ENCODE measurements at places on chromosomes 2 and 18.

DNA sequence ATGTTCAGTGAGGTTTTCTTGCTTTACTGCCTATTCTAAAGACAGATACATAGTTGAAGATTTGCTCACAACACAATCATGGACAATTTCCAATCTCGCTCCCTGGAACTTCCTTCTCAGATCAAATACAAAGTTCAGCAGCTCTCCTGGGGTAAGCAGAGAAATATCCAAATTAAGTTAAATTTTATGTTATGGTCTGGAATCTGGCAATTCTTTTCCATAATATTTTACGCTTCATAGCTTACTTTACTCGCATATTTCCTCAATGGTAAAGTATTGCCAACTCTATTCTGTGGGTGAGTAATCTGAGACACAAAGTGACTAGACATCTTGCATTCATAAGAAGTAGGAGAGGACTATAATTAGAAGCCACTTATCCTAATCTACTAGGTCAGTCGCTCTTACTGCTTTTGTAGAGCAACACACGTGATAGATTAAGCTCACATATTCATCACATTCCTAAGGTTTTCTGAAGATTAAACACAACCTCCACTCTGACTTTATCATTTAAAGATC, 529.4 kb downstream of the CCDC85A start:
- DNase-seq, result peak; percentile 73

- DNase-seq, result no peak
These were observed 98.6 kb upstream of the NCK2 start for GRCh38 chr2:105645938-105646773.

DNA sequence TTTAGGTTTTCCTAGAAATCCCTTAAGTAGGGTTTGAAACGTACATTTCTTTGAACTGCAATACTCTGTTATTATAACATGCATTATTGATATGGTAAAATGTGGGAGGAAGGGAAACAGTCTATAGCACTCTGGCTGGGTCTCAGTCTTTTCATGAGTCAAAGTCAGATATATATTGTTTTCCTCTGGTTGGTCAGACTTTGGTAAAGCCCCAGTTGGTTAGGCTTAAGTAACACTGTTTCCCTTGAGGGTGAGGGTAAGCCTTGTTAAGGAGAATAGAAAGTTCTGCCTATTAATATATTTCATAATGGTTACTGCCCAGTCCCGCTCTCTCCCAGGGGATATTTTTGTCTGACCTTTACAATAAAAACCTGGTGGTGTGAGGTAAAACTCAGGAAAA, 44.7 kb upstream of the TNP1 start:
- DNase-seq, result no peak

GRCh38 chr2:67311536-67311935, 85.6 kb upstream of the ETAA1 start:
- peak; percentile 92 for DNase-seq

- DNase-seq, result no peak
These were observed 28.0 kb downstream of the PLB1 start for GRCh38 chr2:28523902-28524301.

DNA sequence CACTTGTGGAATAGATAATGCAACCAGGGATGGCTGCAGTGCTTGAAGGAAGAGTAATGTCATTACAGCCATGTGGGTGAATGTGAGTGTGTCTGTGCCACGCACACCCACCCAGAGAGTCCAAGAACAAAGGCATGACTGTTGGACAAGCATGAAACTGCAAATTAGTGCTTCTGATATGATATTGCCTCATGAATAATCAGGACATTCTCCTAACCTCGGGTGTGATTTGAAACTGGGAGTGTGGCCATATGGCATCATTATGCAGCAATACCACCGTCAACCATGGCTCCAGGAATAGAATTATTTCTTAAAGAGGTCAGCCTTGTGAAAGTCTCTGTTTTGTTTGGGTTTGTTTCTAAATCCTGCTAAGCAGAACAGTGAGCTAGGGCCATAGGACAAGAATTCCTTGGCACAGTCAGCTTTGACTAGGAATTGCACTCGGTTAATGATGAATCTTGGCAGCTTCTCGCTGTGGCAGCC, 678.0 kb upstream of the RAB6C start:
- DNase-seq, result no peak

DNA sequence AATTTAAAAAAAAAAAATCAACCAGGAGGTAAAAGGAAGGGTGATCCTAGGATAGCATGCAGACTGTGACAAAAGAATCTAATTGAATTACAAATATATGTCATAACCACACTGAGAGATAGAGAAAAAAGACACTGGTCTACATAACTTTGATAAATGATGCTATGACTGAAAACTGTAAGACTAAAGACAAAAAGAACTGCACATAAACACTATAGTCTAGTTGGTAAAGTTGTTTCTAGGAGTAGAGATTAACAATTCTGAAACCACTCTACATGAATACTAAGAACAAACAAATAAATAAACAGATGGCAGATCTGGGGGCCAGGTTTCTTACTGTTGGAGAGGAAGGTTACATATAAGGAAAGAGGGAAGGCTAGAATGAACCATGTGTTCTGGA, 14.6 kb upstream of the CHAC2 start:
- DNase-seq, result no peak

GRCh38 chr2:76946631-76947145, 575.5 kb downstream of the LRRTM4 start:
- DNase-seq, result no peak

- no peak for DNase-seq
These were observed 81.3 kb upstream of the PIK3C3 start for GRCh38 chr18:41873730-41874129.

DNA sequence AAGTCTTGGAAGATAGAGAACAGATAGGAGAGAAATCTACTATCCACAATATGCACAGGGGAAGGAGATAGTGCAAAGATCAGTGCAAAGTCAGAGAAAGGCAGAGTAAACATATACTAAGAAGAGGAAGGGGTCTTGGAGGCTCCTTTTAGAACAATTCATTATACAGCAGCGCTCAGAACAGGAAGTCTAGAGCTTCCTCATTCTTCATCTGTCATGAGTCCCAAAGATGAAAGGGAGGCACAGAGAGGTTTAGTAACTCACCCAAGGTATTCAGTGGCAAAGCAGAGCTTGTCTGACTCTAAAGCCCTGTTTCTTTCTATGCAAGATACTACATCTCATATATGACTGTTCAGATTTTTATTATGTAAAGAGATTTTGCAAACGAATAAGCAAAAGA, 1.4 kb downstream of the SP110 start:
- DNase-seq, result peak; percentile 9

- DNase-seq, result no peak
These were observed 24.9 kb upstream of the CD8A start for GRCh38 chr2:86815611-86816010.

DNA sequence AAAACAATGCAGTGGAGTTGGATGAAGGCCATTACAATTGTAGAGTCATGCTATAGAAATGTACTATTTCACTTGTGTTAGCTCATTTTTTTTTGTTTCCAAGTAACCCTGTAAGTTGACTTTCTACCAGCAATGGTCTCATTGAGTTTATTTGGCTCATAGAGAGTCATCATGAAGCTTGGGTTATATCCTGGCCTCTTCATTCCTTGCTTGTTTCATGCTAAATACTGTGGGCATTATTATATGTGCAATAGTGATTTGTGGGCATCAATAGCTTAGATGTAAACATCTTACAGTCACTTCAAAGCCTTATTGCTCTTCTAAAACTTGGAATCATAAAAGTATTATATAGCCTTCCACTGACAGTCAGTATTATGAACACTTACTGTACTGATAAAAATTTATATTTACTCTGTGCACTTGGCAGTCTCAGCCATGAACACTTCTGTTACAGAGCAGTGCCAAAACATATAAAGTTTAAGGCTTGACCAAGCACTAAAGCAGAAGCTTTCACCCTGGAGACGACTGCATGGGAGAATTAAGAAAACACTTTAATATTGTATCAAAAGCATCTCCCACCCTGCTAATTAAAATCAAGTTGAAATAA, 751.2 kb downstream of the SATB2 start:
- DNase-seq, result no peak

DNA sequence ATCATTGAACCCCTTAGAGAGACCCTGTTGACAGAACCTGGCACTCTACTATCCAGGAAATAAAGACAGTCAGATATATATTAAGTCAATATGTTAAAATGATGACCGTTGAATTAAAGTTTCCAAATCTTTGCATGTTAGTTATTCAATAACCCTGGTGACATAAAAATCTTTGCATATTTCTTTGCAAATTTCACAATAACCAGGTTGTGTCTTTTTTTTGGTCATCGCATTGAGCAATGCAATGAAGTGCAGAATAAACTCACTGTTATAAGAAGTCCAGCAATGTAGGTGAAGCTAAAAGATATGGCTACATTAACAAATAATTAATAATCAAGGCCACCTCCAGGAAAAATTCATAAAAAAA, 596.9 kb downstream of the NYAP2 start:
- no peak for DNase-seq

GRCh38 chr2:177252808-177253531, 11.6 kb downstream of the NFE2L2 start:
- DNase-seq, result no peak

DNA sequence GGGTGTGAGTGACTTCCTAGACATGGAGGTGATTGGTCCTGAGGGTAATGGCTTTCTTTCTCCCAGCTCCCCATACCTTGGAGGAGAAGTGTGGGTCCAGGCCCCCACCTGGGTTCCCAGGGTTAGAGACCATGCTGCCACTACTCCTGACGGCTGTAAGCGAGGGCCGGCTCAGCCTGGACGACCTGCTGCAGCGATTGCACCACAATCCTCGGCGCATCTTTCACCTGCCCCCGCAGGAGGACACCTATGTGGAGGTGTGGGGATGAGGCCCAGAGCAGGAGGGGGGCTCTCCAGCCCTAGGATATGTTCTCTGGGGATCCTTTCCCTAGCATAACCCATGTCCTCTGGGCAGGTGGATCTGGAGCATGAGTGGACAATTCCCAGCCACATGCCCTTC, 21.8 kb downstream of the CAD start:
- no peak for DNase-seq

DNA sequence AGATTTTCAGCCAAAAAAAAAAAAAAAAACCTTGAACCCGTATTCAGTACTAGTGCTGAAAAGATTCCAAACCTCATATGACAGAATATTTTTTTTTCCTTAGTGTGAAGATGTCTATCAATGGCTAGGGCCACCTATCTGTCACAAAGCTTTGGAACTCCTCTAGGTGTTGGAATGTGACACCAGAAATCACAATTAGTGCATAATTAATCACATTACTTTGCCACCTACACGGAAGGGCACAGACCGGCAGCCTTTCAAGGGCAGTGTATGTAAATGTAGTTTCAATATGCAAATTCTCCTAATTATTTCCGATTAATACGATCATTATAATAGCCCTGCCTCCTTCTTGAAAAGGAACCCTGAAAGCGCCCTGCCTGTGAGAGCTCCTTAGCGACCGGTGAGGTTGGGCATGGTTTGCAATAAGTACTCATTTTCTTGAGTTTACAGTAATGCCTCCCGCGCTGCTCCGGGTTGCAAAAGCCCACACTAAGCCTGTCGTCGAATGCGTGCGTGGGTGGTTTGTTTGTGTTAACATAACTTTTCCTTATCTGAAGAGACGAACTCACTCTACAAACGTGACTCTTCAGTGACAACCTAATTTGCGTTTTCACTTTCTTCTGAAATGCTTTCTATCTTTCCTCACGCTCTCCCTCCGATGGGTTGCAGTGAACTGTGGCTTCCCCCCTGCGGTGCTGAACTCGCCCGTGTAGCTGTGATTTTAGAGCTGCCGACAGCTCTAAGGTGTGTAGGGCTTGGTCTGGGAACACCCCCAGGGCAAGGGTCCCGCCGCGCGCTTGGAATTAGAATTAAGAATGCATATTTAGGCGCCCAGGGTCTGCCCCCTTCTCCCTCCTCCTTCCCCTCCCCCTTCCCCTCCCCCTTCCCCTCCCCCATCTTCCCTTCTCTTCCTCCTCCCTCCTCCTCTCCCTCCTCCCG, 765 bp upstream of the ID2 start:
- DNase-seq, result peak; percentile 81

GRCh38 chr2:31003749-31004148, 134.5 kb downstream of the GALNT14 start:
- no peak for DNase-seq

- DNase-seq, result no peak
These were observed 8.9 kb upstream of the DGUOK start for GRCh38 chr2:73917696-73918207.

GRCh38 chr2:136016836-136017235, 31.4 kb upstream of the DARS1 start:
- no peak for DNase-seq

GRCh38 chr18:77133835-77134496, 1.4 kb upstream of the MBP start:
- no peak for DNase-seq

DNA sequence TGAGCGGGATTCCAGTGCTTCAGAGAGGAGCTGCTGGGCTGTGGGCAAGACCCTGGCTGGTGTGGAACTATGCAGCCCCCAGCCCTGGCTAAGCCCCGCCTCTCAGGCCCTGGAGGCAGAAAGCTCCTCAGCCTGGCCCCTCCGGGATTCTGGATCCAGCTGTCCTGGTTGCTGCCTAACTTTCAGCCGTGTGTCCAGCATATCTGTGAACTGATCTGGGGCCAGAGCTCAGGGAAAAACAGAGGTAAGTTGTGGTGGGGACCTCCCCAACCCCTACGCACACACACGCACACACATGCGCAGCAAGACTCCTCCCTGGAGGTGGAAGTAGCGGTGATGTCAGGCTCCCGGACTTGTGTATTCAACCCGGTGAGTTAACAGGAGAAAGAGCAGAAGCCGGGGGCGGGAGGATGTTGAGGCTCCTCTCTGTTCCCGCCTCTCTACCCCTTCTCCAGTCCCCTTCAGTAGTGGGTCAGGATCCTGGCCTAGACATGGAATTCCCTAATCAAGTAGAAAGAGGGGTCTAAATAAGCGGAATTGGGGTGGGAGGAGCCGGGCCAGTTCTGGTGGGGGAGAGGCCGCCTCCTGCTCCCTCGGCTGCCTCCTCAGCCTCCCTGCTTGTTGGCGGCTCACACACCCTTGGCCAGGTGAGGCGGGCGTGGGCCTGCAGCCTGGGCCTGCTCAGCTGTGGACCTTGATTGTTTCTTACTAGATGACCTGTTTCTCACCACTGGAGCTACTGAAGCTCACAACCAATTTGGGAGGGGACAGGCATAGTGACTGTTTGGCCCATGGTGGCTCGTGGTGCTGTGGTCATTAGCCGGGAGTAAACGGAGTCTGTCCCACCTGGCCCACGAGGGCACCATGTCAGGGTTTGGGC, 33.4 kb downstream of the SIX2 start:
- no peak for DNase-seq

GRCh38 chr2:33839791-33840190, 240.7 kb upstream of the FAM98A start:
- DNase-seq, result no peak

GRCh38 chr18:28459587-28459986, 282.7 kb upstream of the CDH2 start:
- DNase-seq, result no peak
